ELR (cell line): ENCODE measurements at places on chromosomes 6 and 20.

GRCh38 chr20:46350201-46350985, 42.1 kb upstream of the CDH22 start:
- peak; percentile 92 for DNase-seq

GRCh38 chr6:110746680-110747079, 68.6 kb downstream of the CDK19 start:
- DNase-seq: no peak

GRCh38 chr20:11895861-11896387, 21.8 kb upstream of the BTBD3 start:
- no peak for DNase-seq

GRCh38 chr20:49043000-49043399, 3.1 kb upstream of the CSE1L start:
- DNase-seq: no peak

DNA sequence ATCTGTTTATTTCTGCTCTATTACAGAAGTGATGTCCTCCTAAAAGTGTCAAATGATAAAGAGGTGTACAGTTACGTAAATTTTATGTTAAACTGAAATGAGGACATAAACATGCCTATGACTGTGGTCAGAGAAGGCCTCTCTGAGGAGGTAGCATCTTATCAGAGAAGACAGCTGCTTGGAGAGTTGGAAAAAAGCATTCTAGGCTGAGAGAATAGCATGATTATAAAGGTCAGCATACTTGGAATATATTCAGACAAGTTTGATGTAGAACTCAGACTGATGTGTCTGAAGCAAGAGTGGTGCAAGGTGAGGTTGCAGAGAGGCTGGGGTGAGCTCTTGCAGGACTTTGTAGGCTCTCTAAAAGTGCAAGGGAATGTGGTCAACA, 3.1 kb upstream of the PCNA start:
- DNase-seq: no peak
